ENCODE measurements at places on chromosomes 5 and 9.

- DNase-seq: no peak
Measured at GRCh38 chr9:94725293-94725692, 1.2 kb upstream of the AOPEP start.

- no peak for DNase-seq
Measured at GRCh38 chr9:128202648-128203023, 543 bp upstream of the DNM1 start.

DNA sequence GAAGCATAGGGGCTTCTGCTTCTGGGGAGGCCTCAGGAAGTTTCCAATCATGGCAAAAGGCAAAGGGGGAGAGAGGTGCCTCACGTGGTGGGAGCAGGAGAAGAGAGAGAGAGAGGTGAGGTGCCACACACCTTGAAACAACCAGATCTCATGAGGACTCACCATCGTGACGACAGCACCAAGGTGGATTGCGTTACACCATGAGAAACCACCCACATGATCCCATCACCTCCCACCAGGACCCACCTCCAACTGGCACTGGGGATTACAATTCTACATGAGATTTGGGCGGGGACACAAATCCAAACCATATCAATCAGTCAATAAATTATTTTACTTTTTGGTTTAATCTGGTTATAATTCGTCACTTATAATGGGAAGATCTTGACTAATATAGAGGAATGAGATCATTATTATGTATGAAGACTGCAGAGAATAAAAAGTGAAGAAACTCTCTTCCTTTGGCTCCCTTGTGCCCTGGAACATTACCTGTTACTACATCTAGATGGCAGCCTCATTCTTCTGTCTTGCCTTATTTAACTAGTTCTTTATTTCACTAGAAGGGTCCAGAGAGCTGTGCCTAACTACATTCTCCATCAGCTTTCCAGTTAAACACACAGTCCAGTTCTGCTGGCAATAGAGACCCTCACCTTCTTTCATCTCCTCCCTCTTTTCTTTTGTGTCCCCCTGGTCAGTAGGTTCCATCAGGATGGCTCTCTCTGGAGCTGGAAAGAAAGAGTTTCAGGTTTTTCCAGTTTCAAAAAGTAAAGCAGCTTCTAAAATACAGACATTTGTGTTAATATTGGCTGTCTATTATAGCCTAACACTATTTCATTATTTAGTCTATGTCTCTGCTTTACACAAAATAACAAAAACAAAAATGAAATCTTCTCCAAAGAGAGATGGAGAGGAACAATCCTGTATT lies 21.7 kb upstream of the SPINK7 start:
- no peak for DNase-seq

DNA sequence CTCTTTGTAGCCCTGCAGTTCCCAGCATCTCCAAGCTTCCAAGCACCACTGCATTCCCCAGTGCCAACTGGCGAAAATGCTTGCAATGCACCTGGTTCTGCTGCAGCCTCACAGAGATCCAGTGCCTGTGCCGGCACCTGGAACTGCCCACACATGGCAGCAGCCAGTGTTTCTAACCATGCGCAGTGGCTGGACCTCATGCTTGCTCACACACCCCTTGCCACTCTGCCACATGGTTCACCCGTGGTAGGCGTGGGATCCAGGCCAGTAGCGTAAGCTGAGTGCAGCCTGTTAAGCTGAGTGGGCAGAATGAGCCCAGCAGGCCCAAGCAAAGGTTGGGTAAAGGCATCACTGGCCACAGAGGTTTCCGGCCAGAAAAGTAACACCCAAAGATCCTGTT lies 214.1 kb upstream of the VLDLR start:
- DNase-seq: no peak
